ENCODE measurements at places on chromosomes 3 and 15.

DNA sequence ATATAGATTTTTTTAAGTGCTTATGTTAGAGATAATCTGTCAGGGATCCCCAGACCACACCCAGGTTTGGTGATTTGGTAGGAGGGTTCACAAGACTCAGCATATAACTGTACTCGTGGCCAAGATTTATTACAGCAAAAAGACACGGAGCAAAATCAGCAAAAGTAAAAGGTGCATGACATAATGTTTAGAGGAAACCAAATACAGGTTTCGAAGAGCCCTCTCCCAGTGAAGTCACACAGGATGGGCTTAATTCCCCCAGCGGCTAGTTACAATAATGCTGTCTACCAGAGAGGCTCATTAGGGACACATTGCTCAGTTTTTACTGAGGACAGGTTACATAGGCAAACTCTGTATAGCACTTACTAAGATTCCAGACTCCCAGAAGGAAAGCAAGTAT is 36.5 kb downstream of the MYO5A start:
- DNase-seq: no peak

GRCh38 chr15:50854601-50855490 is 53.6 kb upstream of the AP4E1 start:
- DNase-seq: no peak

DNA sequence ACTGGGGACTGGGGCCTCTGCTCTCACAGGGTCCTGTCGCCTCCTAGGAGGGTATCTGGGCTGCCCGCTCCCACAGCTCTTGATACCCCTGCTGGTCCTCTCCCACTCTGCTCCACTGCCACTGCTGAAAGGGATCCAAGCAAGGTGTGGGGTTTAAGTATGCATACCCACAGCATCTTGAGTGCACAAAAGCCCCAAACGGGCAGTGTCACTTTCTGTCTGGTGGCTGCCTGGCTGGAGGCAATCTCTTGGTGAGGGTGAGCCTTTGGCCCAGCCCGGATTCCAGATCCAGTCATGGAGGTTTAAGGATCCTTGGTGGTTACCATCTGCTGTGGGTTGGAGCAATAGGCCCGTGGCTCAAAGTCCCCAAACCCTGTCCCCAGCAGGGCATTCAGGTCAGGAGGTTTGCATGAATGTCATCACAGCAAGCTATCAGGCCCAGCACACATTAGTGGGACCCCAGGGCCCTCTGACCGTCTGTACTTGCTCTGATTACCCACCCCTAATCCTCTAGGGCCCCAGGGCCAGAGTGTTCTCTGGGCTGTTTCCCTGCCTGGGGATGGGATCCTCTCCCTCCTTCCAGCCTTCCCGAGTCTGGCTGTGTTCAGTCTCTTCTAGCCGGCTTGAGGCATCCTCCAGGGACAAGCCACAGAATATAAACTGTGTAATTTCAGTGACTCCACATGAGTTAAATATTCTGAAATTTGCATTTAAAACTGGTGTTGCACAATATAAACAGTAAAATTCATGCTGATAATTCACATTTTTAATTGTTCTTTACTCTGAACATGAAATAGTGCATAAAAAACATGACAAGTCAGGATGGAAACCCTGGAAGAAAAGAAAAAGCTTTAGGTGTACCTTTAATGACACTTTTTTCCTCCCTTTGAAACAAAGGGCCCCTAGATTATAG is 4.9 kb upstream of the TJP1 start:
- DNase-seq: no peak

- DNase-seq: no peak
Observed at GRCh38 chr3:184228376-184229137, 828 bp upstream of the VWA5B2 start.

GRCh38 chr15:91257746-91258414 is 157.8 kb downstream of the SV2B start:
- no peak for DNase-seq
